ENCODE measurements at places on chromosomes 6 and 20.

DNA sequence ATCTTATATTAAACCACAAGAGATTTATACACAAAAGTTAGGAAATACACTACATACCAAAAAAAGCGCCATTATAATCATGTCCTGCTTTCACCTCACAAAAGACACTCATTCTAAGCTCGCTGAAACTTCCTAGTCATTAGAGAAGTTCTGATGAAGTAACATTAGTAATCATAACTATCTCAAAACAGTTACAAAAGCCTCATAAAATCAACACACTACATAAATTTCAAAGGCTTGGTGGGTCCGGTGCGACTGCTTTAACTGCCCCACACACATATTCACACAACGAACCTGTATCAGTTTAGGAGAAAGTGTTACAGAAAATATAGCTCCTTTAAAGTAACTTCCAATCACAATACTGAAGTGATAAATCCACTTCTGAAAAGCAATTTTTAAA, 1.9 kb downstream of the PHIP start:
- no peak for DNase-seq

DNA sequence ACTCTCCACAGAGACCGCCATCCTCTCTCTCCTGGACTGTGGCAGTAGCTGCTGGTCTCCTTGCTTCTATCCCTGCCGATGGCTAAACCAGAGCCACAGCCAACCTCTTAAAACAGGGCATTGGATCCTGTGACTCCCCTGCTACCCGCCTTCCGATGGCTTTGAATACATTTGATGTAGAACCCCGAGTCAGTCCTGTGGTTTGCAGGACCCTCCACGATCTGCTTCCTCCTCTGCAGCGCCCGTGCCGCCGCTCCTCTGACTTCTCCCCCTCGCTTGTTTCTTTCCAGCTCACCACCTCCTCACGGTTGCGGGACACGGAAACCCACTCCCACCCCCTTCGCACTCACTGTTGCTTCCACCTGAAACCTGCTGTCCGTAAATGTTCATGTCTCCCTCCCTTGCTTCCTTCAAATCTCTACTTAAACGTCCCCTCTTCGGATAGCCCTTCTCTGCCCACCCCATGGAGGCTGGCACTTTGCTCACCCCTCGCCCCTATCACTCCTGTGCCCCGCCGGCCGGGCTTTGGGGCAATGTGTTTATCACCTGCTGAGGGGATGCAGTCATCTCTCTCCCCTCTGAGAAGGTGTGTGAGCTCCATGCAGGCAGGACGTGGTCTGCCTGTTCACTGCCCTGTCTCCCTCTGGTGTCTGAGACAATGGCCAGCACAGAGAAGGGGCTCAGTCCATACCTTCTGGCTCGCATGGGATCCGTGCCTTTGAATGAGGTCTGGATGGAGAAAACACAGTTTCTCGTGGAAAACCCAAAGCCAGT, 67.8 kb downstream of the GFOD1 start:
- no peak for DNase-seq

DNA sequence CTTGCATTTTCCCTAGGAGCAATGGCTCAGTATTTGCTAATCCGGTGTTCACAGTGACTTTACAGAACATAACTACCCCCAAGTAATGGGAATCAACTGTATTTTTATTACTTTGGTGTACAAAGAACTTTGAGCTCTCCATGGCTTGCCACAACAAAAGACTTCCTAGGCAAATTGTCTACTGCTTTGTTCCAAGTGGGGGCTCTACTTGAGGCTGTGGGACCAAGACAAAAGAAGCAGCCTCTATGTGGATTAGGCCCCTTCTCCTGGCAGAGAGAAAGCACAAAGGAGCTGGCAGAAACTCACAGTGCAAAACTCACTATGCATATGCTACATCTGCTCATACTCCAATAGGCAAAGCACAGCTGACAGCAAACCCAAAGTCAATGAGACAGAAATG, 853 bp downstream of the WFDC8 start:
- DNase-seq, result no peak

DNA sequence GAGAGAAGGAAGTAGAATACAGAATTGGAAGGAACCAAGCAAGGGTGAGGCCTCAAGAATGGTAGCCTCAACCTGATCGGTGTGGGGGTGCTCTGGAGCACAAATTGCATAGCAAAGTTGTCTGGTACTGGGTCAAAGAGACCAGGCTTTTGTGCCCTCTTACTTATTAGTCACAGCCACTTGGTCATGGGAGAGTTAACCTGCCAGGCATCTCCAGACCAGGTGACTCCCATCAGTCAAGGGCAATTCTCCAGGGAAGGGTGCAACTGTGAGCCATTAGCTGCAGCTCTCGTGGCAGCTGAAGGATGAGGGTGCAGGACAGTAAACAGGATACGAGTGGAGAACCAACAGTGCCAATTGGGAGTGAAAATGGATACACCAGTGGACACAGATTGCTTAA, 47.7 kb upstream of the PLCB4 start:
- no peak for DNase-seq
